ENCODE measurements at places on chromosomes 12 and 14.

DNA sequence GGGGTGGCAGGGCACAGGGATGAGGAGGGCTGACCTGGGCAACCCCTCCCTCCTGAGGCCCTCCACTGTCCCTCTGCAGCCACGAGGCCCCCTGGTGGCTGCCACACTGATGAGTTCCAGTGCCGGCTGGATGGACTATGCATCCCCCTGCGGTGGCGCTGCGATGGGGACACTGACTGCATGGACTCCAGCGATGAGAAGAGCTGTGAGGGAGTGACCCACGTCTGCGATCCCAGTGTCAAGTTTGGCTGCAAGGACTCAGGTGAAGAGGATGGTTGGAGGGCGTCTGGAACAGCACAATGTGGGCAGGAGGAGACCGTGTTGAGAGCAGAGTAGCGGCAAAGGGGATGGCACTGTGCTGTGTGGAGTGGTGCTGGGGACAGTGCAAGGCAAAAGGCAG, 25.7 kb upstream of the LRP1-AS start:
- no peak for DNase-seq

- DNase-seq = peak; percentile 52
Observed at GRCh38 chr12:28497889-28498411, 307.7 kb downstream of the CCDC91 start.

GRCh38 chr12:3743803-3744202, 9.1 kb downstream of the CRACR2A start:
- DNase-seq = peak; percentile 34

GRCh38 chr12:104650541-104650940, 193.8 kb downstream of the CHST11 start:
- DNase-seq = no peak
